Liver (tissue), 10 donors: ENCODE measurements at places on chromosomes 2 and 18.

GRCh38 chr2:10467401-10467800 lies 19.3 kb upstream of the ODC1 start:
- no peak for DNase-seq

GRCh38 chr2:43146083-43146482 lies 80.3 kb downstream of the ZFP36L2 start:
- DNase-seq = no peak

DNA sequence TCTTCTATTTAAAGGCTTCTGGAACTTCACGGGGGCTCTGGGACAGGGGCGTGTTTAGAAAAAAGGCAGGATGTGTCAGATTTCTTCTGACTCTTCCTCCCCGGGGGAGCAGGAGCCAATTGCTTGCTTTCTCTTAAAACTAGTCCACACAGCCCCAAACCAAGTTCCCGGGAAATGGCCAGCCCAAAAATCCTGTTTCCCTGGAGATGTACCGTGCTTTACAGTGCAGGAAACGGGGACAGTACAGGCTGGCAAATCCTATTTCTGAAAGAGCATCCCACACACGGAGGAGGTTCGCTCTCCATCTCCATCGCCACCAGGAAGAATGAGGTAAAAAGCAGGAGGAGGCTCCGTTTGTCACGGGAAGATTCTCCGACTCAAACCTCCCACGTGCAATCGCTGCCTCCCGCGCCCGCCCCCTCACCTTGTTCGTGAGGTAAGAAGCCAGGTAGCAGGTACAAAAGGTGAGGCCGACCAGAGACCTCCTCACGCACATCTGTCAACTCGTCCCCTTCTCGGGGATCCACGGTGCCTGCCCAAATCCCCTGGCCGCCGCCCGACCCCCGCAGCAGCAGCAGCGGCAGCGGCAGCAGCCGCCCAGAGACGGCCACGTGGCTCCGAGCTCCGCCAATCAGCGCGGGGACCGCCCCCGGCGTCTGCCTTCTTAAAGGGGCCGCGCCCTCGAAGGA lies 15.6 kb upstream of the RIOK3 start:
- DNase-seq = peak; percentile 86

- DNase-seq = no peak
Measured at GRCh38 chr2:226622484-226622883, 177.1 kb downstream of the IRS1 start.

DNA sequence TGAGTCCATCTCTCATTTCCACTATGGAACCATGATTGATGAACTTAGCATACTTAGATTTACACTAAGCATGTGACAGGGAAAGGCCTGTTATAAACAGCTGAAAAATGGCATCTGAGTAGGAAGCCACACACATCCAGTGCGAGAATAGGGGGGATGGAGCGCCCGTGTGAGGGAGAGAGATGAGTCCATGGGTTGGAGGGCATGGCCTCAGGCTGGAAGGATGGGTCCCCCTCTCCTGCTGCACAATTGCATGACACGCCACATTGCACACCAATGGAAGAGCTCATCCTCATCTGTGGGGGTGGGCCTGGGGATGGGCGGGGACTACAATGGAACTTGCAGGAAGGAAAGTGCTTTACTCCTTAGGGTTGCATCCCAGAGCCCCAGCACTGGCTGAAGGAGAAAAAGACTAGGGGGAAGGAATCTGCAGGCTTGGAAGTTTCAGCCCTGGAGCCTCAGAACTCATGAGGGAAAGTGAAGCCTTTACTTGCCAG lies 46.4 kb upstream of the CXCR4 start:
- no peak for DNase-seq

DNA sequence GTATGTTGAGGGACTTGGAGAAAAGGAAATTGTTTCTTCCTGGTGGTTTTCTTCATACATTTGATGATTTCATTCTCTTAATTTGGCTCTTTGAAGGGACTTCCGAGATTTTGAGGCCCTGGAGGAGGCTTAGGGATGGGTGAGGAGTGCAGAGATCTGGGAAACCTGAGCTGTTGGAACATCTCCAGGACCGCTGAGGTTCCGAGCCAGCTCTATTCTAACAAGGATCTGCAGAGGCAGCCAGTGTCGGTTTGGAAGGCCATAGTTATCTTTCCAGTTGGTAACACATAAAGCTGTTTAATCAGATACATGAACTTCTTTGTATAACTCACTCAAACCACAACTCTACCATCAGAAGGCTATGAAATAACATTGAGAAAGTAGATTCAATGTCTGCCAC lies 70.3 kb upstream of the UPP2 start:
- DNase-seq = no peak

DNA sequence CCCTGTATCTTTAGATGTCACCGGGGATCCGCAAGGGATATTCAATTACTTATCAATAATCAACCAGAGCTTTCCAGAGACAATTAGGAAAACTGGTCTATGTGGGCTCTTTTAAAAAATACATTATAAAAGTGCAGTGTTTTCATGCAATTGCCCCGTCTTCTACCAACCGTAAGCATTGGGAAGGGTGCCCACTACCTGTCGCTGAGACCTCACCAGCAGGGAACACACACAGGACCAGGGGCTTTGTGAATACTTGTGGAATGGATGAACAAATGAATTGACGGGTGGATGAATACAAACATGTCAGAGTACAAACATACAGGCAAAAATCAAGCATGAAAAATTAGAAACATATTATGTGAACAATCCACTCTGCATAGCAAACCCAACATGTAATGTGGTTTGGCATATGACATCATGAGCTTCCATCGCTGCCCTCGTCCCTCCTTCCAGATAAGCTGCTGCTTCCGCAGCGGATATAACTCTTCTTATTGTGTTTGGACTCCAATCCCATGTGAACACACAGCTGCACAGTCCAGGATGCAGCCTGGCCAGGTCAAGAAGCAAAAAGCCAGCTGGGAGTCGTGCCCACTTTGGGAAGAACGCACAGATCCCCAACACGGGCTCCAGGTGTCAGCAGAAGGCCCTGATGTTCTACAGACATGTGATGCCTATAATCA lies 5.3 kb downstream of the FHL2 start:
- no peak for DNase-seq

GRCh38 chr2:88160517-88160916 lies 9.6 kb upstream of the THNSL2 start:
- DNase-seq = no peak

DNA sequence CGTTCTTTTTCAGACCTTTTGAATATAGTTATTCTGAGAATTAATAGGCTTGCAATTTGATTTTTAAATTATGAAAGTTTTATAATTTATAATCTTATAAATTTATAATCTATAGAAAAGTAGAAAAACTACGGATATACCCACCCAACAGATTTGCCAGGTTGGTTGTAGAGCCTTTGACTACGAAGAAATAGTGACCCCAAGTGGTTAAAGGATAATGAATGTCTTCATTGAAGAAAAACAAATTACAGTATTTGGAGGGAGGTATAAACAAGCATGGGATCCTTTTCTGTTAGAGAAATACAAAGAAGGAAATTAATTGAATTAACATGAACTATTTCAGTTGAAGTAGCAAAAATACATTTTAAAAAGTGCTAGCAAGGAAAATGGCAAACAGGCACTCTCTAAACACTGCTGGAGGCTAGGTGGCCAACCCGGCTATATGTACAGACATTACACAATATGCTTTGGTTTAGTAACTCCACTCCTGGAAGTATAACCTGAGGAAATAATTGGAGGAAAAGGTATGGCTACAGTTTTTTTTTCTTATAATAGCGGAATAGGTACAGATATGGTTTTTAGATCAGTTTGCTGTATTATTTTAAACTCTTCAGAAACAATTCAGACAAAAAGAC lies 110.9 kb downstream of the MIB1 start:
- no peak for DNase-seq

- DNase-seq = peak; percentile 55
Measured at GRCh38 chr18:61635901-61636528, 256.8 kb downstream of the RNF152 start.
